ENCODE measurements at places on chromosomes 16 and 17. TPM values are rescaled to one million over a fixed set of nuclear protein-coding genes. Genes with fewer than 3 reads are reported as not detected.

GRCh38 chr17:17975436-17975835, 2.8 kb downstream of the DRC3 start:
- H3K27me3 ChIP-seq: no peaks in the 10 kb centered on the region
- peaks cover 13% of the 10 kb centered on the region for H3K4me1 ChIP-seq
- no peak overlapping the region for H3K4me3 ChIP-seq
- H3K27ac ChIP-seq: no peak overlapping the region
- no peaks in the 10 kb centered on the region for H3K36me3 ChIP-seq
- DNase-seq: no peak

DNA sequence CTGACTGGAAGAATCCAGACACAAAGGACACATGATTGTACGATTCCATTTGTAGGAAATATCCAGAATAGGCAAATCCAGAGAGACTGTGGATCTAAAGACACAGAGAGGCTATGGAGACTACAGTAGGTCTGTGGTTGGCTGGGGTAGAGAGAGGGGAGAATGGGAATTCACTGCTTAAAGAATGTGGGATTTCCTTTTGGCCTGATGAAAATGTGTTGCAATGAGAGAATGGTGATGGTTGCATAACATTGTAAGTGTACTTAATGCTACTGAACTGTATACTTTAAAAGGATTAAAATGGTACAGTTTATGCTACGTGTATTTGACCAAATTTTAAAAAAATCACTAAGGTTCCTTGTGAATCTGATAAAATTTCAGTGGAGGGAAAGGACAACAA, 62.1 kb downstream of the GPRC5B start:
- H3K4me3 ChIP-seq: no peak overlapping the region
- H3K27me3 ChIP-seq: peaks cover 2% of the 10 kb centered on the region
- no peaks in the 10 kb centered on the region for H3K36me3 ChIP-seq
- no peak overlapping the region for H3K27ac ChIP-seq

DNA sequence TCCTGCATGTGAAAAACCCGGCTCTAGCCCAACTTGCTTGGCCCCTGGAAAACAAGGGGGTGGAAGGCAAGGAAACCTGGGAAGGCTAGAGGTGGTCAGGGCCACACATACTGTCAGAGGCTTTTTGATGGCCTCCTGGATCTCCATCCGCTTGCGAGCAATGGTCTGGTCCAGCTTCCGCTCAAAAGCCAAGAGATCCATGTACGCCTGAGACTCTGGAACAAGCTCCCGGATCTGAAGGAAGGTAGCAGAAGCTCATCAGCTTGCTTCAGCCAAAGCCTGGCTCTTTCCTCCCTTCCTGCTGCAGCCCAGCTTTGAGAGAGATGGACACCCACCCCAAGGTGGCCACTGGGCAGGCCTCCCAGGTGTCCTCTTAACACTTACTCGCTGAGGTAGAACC, 5.7 kb downstream of the SMARCD2 start:
- no peaks in the 10 kb centered on the region for H3K27me3 ChIP-seq
- H3K27ac ChIP-seq: no peak overlapping the region
- no peak for DNase-seq
- H3K36me3 ChIP-seq: peaks cover 40% of the 10 kb centered on the region

TPSB2 gene
- not detected for total RNA-seq

DNA sequence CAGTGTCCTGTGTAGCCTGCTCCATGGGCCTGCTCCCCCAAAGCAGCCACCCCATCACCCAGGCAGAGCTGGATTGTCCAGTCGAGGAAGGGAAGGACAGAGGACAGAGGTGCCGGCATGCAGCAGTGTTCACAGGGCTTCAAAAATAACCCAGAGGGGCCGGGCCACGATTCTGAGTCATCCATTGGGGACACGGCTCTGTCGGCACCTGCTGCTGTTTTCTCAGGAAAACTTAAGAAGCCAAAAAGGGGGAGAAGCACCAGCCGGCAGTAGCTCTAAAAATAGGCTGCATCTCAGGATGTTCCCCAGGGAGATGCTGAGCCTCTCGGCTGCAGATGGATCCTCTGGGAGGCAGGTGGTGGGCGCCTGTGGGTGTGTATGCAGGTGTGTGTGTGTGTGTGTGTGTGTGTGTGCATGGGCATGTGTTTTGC, 1.6 kb downstream of the CA7 start:
- no peak for DNase-seq
- peaks cover 40% of the 10 kb centered on the region for H3K27me3 ChIP-seq
- H3K27ac ChIP-seq: no peak overlapping the region
- no peaks in the 10 kb centered on the region for H3K36me3 ChIP-seq
- H3K4me3 ChIP-seq: peak overlapping the region; percentile 61

- no peak for DNase-seq
- H3K27me3 ChIP-seq: peaks cover 19% of the 10 kb centered on the region
- H3K4me3 ChIP-seq: no peak overlapping the region
Observed at GRCh38 chr17:50787106-50787505, 19.8 kb upstream of the ANKRD40CL start.

- H3K27ac ChIP-seq: no peak overlapping the region
- no peaks in the 10 kb centered on the region for H3K36me3 ChIP-seq
- no peak overlapping the region for H3K4me3 ChIP-seq
- peaks cover 19% of the 10 kb centered on the region for H3K27me3 ChIP-seq
Observed at GRCh38 chr17:65498816-65499215, 62.6 kb downstream of the AXIN2 start.

GRCh38 chr17:82350182-82351030, 8.6 kb upstream of the TEX19 start:
- H3K27me3 ChIP-seq: peaks cover 7% of the 10 kb centered on the region
- no peak overlapping the region for H3K4me3 ChIP-seq
- DNase-seq: peak; percentile 83

DNA sequence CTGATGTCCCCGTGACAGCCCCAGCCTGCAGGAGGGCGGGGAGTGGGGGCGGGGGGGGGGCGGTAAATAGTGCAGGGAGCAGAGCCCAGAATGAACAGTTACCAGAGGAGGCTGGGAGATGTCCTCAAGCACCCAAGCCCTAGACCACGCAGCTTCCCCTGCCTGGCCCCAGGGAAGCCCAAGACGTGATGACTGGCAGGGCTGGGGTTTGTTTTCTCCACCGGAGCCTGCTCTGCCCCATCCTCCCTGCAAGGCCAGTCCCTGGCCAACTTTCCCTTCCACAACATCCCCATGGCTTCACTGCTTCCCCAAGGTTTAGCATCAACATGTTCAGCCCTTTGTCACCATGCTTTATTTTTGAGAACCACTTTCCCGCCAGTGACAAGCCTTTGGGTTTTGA, 1.4 kb upstream of the BEAN1 start:
- H3K4me3 ChIP-seq: no peak overlapping the region
- peaks cover 2% of the 10 kb centered on the region for H3K4me1 ChIP-seq
- H3K27ac ChIP-seq: no peak overlapping the region
- H3K36me3 ChIP-seq: no peaks in the 10 kb centered on the region
- peaks cover 67% of the 10 kb centered on the region for H3K27me3 ChIP-seq

- H3K36me3 ChIP-seq: peaks cover 13% of the 10 kb centered on the region
- no peak overlapping the region for H3K27ac ChIP-seq
- H3K27me3 ChIP-seq: no peaks in the 10 kb centered on the region
- DNase-seq: no peak
Observed at GRCh38 chr16:22070361-22071330, 21.7 kb upstream of the VWA3A start.
